GM19239 (cell line): ENCODE measurements at places on chromosomes 1 and 21.

DNA sequence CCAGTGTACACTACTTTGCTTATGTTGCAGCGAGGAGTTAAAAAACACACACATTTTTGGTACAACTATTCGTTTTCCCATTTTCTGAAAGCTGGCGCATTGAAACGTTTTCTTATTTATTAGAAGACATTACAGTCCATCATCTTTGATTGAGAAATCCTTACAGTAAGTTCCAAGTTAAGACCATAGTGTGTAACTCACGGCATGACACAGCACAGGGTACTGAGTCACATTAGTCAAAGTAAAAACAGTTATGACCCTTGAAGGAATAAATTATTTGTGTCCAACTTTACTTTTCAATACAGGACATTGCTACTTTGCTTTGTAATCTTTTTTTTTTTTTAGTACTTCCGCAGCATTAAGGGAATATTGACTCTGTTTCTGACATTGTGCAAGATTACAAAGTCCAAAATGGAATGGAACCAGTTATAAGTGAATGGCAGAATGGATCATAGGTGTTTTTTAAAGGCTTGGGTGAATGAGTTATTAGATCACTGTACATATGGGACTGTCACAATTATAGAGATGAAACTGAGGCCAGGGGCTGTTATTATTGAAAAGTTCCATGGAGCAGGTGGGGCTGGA lies 11.7 kb downstream of the PTGFRN start:
- no peak for DNase-seq

DNA sequence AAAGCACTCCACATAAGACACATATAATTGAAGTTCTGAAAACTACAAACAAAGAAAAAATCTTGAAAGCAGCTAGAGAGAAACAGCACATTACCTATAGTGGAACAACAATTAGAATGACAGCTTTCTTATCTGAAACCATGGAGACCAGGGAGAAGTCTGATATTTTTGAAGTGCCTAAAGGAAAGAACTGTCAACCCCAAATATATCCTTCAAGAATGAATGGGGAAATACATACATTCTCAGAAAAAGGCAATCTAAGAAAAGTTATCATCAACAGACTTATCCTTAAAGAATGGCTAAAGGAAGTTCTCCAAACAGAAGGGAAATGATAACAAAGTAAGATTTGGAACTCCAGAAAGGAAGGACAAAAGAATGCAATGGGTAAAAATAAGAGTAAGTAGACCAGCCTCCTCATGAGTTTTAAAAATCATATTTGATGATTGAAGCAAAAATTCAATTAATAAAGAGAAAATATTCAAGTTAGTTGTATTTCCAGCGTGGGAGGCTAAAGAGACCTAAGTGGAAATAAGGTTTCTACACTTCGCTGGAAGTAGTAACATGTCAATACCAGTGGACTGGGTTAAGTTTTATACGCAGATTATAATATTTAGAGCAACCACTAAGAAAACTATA lies 170.8 kb upstream of the SAMSN1 start:
- DNase-seq: no peak

- no peak for DNase-seq
Measured at GRCh38 chr1:24193046-24193445, 6.0 kb upstream of the IFNLR1 start.

DNA sequence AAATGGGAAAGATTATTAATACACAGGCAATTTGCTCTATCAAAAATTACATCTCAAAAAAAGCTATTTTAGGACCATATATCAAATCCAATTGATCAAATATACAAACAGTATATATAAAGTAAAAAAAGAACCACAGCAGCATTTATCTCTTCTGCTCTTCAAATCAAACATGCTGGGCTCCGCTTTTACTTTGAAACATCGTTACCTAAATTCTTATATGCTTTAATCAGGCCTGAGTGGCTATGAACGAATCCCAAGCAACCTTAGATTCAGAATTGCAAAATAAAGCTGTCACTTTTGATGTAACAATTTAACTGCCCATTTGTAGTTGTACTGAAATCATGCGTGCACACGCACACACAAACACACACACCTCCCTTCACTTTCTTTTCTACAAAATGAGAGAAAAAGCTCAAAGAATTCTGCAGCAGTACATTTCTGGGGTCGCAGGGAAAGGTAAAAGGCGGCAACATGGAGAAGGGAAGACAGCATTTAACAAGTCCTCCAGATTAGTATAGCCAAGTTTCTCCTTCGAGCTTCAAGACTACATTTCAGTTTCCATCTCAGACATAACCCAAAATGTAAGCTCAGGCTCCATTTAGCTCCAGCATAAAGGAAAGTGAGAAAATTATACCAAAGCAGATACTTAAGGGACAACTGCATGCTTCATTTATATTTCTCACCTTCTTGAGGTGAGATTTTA lies 92.2 kb upstream of the TTC39A start:
- DNase-seq: no peak

DNA sequence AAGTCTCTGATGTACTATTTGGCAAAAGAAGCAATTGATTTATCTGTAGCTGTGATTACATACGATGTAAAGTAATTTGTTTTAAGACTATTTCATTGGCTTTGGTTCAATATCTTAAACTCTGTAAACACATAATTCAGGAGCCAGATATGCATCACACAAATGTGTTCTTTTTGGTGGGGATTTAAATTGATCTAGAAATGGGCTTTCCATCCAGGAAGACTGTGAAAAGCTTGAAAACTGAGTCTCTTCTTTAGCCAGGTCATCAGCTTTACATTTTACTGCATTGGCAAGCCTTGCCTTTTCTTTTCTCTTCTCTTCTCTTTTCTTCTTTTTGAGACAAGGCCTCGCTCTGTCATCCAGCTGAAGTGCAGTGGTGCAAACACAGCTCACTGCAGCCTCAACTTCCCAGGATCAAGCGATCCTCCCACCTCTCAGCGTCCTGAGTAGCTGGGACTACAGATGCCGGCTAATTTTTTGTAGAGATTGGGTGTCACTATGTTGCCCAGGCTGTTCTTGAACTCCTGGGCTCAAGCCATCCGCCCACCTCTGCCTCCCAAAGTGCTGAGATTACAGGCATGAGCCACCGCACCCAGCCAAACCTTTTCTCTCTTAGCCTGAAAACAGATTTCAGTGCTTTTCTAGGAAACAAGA lies 1.4 kb downstream of the RCAN3 start:
- DNase-seq: no peak

- DNase-seq: no peak
Measured at GRCh38 chr1:230858918-230859729, 9.2 kb downstream of the C1orf198 start.

GRCh38 chr1:8545078-8545477 lies 227.2 kb downstream of the SLC45A1 start:
- no peak for DNase-seq

DNA sequence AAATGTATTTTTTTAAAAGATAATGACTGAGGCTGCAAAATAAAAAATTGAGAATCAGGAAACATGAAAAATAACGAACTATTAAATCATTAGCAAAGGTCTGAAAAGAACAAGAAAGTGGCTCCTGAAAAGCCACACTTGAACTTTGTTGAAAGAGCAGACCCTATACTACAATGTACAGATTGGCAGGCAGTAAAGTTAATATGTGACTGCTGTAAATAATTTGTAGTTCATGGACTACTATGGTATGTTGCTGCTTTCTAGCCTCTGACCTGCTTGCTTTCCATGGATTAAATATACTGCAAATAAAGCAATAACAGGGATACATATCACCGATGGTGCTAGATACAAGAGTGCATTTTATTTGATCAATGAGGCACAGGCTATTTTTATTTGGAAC lies 18.6 kb downstream of the NR5A2 start:
- DNase-seq: no peak

- no peak for DNase-seq
Measured at GRCh38 chr1:192005976-192006375, 152.3 kb upstream of the RGS18 start.

DNA sequence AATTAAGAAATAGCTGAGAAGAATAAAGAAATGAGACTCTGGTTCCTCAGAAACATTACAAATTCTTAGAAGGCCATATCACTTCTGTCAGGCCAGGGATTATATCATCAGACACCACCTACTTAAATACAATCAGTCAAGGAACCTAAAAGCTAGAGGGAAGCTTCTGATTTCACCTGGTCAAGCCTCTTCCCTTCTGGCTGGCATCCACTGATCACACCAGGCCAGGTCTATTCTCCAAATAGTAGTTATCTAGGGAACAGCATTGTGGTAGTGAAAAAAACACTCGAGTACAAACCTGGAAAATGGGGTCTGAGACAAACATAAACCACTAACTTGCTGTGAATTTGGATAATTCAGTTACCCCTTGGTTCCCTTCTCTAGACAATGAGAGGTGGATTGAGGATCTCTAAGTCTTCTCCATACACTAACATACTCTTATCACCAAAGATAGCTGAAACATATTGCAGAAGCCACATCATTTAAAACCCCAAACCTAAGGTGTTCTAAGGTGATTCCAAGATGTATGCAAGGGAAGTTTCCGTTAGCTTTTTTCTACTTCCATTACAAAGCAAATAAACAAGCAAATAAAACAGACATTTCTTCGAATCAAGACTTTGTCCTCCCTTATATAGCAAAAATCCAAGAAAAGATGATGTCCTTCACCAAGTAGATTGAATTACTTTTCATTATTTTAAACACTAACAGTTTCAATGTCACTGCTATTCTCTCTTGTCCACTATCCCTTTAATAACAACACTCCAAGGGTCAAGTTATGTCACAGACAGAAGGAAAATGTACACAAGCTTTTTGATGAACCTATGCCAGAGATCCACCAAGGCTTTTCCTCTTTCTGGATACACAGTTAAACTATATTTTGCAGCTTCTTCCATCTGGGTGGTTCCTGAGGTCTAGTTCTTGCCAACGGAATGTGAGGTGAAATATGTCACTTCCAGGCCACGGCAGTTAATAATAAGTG lies 212.9 kb downstream of the KCNH1 start:
- no peak for DNase-seq

DNA sequence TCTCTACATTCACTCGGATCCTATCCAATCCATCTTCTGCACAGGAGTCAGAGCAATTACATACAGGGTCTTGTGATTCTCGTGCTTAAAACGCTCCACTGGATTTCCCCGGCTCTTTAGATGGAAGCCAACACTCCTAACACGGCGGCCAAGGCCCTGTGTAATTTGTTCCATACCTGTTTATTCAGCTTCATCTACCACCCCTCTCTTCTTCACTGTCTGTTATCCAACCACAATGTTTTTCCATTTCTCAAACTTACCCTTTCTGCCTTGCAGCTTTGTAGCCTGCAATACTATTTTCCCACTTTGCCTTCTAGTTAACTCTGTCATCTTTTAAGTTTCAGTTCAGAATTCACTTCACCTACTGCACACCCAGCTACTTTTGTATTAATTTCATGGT lies 249.6 kb upstream of the USP25 start:
- no peak for DNase-seq

GRCh38 chr1:53409233-53409632 lies 50.0 kb upstream of the DMRTB1 start:
- no peak for DNase-seq

GRCh38 chr1:201093561-201093960 lies 18.7 kb downstream of the CACNA1S start:
- no peak for DNase-seq

- no peak for DNase-seq
Measured at GRCh38 chr1:161198194-161198896, 509 bp downstream of the ADAMTS4 start.

- DNase-seq: no peak
Measured at GRCh38 chr1:228340686-228341449, 65.8 kb downstream of the TRIM11 start.

DNA sequence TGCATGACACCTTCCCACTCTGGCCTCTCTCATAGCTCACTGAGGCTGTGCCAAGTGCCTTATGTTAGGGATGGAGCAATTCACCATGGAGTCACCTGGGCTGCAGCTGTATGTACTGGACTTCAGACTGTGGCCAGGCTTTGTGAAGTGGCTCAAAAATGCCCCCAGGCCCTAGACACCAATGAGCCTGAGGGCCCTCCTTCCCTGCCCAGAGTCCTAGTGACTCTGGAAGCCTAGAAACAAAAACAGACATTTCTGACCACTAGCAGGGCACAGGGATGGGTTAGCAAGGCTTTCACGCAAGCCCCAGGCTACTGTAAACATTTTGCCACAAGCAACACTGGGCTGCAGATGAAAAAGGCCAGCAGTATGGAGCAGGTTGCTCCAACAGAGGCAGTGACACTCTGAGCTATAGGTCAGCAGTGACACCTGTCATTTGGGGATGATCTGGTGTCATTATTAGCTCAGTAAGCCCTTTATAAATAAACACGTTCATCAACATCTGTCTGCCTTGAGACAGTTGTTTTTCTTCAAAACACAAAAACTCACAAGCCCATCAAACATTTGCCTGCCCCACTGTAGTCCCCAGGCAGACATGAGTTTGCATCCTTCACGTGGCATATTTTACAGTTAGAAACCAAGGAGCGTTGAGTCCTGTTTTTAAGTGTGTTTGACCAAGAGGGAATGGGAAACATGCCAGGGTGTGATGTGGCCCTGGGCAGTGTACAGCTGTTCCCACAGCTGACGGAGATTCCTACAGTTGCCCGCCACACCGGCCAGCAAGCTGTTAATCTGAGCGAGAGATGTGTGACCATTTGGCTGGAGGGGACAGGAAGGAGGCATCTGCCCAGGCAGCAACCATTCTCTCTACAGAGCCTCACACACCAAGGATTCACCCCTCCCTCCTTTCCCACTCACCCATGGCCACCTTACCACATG lies 66.8 kb downstream of the KCNN3 start:
- DNase-seq: no peak

GRCh38 chr1:165542647-165543046 lies 1.2 kb upstream of the LRRC52 start:
- DNase-seq: no peak

DNA sequence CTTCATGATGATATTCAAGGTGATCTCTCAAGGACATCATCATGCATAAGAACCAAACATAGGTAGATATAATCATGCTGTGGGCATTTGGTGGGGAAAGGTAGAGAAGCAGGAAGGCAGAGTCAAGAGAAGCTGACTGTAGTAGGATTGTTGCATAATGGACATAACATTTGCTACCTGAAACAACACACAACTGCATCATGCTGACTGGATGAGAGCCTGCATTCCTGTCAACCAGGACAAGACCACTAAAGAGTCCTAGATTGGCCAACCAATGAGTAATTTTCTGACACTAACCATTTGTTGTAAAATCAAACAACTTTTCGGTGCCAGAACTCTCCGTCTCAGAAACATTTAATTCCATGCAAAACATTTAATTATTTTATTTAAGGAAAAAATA lies 377.2 kb downstream of the PLPP3 start:
- DNase-seq: no peak

GRCh38 chr1:22259551-22260282 lies 116.8 kb upstream of the WNT4 start:
- DNase-seq: no peak

DNA sequence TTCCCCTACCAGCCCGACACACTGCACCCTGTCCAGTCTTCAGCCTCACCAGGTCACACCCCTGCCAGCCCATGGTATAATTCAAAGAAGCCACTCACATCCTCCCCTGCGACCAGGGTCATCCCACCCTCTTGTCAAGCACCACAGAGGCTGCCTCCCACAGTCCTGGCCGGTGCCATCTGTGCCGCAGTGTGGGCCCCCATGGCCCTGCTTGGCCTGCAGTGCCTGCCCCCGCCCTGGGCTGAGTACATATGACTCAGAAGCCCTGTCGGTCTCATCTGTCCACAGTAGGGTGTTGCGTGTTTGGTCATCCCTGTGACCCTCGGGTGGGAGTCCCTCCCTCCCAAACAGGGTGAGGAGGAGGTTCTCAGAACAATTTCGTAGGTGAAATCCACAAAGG lies 190.8 kb upstream of the AJAP1 start:
- DNase-seq: no peak

- DNase-seq: no peak
Measured at GRCh38 chr1:113278371-113278770, 111.9 kb upstream of the MAGI3 start.

- DNase-seq: no peak
Measured at GRCh38 chr1:204633665-204634064, 51.9 kb downstream of the LRRN2 start.
